ENCODE measurements at places on chromosomes 6 and 20. TPM values are rescaled to one million over a fixed set of nuclear protein-coding genes. Genes with fewer than 3 reads are reported as not detected.

Gene LINC00237
- total RNA-seq: not detected

DNA sequence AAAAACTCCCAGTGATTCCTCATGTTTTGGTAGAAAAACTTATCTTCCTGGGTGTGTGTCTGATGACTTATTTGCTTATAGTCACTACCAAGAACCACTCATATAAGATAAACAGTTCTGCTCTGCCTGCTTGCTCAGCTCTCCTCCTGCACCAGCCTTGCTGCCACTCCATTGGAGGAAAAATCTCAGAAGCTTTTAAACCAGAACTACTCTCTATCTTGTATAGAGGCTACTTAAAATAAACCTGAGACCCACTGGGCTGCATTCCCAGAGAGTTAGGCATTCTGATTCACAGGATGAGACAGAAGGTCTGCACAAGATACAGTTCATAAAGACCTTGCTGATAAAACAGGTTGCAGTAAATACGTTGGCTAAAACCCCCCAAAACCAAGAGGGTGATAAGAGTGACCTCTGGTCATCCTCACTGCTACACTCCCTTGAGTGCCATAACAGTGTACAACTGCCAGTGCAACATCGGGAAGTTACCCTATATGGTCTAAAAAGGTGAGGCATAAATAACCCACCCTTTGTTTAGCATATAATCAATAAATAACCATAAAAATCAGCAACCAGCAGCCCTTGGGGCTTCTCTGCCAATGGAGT lies 728.3 kb downstream of the EPHA7 start:
- H3K27ac ChIP-seq: no peak overlapping the region
- no peak for DNase-seq
- H3K4me3 ChIP-seq: no peak overlapping the region
- H3K27me3 ChIP-seq: no peaks in the 10 kb centered on the region
- no peaks in the 10 kb centered on the region for H3K36me3 ChIP-seq
- H3K4me1 ChIP-seq: no peaks in the 10 kb centered on the region

Gene COX7A2
- 345 TPM for total RNA-seq

GRCh38 chr6:170450916-170451761 lies 102.0 kb downstream of the PSMB1 start:
- no peaks in the 10 kb centered on the region for H3K4me1 ChIP-seq
- H3K36me3 ChIP-seq: no peaks in the 10 kb centered on the region
- H3K27me3 ChIP-seq: no peaks in the 10 kb centered on the region
- H3K27ac ChIP-seq: no peak overlapping the region
- H3K4me3 ChIP-seq: no peak overlapping the region

GRCh38 chr6:105769197-105769596 lies 316.9 kb upstream of the PRDM1 start:
- DNase-seq: no peak
- H3K27me3 ChIP-seq: no peaks in the 10 kb centered on the region
- H3K36me3 ChIP-seq: no peaks in the 10 kb centered on the region
- no peak overlapping the region for H3K27ac ChIP-seq
- no peaks in the 10 kb centered on the region for H3K4me1 ChIP-seq
- H3K4me3 ChIP-seq: no peak overlapping the region

Gene HDDC2
- 10.5 TPM for total RNA-seq

Gene PAK5
- total RNA-seq: not detected

Gene WFDC2
- total RNA-seq: 2.4 TPM

DNA sequence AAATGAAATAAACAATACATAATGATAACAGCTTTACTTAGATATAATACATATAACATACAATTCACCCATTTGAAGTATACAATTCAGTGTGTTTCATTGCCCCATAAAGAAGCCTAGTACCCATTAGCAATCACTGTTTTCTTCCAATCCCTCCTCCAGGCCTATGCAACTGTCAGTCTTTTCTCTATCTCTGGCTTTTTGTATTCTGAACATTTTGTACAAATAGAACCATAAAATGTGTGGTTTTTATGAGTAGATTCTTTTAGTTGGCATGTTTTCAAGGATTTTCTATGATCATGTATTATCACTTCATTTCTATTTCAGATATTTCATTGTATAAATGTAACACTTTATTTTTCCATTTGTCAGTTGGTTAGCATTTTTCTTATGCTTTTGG lies 54.6 kb upstream of the MYO6 start:
- H3K27ac ChIP-seq: no peak overlapping the region
- H3K27me3 ChIP-seq: no peaks in the 10 kb centered on the region
- no peaks in the 10 kb centered on the region for H3K4me1 ChIP-seq

DNA sequence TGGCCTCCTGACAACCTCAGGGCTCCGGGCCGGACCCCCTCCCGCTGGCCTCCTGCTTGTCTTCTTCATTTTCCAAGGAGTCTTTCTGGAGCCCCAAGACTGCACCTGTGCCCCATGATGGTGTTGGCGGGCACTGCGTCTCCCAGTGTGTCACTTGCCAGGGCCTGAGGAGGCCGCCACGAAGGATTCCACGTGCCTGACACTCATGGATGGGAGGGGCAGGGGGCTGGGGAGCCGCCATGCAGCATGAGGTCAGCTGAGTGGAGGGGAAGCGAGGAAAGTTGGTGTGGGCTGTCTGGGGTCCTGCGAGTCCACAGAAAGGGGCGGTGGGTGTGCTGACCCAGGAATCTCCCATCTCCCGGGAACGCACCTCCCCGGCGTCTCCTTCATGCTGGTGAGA lies 165.7 kb downstream of the SMOC2 start:
- no peaks in the 10 kb centered on the region for H3K27me3 ChIP-seq
- no peaks in the 10 kb centered on the region for H3K36me3 ChIP-seq
- no peak overlapping the region for H3K27ac ChIP-seq
- H3K4me1 ChIP-seq: no peaks in the 10 kb centered on the region
- no peak overlapping the region for H3K4me3 ChIP-seq

Measured in right lobe of liver (tissue), 6 donors.